ENCODE measurements at places on chromosomes 5 and 9.
A peak's percentile ranks its signal among the peaks of the same experiment; 100 is the strongest.

DNA sequence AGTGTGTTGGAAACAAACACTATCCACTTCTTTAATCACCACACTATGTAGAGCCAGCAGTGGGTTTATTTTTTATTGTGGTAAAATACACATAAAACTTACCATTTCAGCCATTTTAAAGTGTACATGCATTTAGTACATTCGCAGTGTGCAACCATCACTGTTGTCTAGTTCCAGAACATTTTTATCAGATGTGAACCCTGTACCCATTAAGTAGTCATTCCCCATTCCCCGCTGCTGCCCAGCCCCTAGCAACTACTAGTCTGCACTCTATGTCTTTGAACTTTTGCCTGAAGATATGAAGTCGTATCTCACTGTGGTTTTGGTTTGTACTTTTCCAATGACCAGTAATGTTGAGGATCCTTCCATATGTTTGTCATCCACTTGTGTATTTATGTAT lies 30.2 kb upstream of the F2R start:
- DNase-seq = no peak

DNA sequence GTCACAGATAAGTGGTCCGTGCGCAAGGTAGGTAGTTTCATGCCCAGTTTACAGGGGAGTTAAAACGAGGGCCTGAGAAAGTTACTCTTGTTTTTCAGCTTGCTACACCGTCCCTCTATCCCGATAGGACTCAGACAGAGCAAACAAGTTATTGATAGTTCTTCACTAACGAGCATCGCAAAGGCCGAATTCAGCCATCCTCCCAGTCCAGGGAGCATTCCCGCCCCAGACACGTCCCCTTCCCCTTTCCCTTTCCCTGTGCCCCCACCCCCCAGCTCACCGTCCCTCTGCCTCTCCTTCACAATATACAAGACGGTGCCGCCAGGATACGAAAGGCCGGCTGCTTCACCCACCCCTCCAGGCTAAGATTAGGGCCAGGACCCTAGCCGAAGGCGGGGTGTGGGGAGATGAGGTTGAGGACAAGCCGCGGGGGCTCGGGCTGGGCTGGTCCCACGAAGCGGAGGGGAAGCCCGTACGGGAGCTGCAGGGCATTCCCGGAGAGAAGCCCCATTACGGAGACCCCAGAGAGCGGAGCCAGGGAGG lies 599 bp downstream of the KIAA1191 start:
- no peak for DNase-seq

- no peak for DNase-seq
Observed at GRCh38 chr5:7578071-7578470, 182.1 kb downstream of the ADCY2 start.

- no peak for DNase-seq
Observed at GRCh38 chr9:68927165-68927564, 86.7 kb downstream of the PRKACG start.

DNA sequence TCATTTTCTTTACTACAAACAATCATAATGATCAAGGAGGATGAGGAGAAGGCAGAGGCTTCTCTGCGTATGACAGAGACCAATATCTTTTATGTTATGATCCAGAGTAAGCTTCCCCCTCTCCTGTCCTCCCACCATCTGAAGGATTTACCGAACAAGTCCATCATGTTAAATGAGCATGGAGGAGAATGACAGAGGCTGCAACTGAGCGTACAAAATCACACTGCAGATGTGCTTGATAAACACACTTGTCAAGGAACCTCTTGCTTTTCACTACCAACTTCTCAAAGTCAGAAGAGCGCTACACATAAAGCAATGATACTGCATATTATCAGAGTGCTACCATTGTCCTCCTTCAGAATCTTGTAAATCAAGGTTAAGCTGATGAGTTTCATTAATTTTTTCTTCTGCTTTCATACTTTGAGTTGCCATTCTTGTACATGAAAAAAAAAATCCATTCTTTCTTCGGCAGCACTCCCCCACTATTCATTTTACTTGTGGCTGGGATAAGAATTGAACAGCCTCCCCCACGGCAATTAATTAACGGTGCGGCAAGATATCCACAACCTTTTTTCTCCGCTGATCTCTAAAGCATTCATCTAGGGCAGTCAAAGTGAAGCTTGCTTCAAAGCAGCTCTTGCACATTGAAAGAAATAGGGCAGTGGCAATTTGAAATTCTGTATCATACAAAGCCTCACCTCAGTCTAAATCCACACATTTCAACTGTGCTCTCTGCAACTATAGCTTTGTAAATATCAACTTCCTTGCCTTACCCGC lies 673.9 kb upstream of the DMAC1 start:
- no peak for DNase-seq

DNA sequence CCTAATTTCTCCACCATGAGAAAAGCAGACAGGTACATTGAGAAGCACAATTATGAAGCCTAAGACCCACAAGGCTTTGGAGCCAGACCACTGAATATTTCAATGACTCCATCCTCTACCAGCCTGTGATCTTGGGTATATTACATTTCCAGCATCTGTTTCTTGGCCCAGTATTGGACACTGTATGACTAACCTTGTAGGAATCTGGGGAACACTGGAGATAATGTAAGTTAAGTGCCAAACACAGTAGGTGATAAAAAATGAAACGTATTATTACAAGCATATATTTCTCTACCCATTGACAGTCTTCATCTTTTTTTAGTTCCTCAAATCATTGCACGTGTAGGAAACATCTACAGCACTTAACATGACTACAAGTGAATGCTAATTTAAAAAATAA lies 28.6 kb upstream of the FEM1C start:
- peak; percentile 61 for DNase-seq

DNA sequence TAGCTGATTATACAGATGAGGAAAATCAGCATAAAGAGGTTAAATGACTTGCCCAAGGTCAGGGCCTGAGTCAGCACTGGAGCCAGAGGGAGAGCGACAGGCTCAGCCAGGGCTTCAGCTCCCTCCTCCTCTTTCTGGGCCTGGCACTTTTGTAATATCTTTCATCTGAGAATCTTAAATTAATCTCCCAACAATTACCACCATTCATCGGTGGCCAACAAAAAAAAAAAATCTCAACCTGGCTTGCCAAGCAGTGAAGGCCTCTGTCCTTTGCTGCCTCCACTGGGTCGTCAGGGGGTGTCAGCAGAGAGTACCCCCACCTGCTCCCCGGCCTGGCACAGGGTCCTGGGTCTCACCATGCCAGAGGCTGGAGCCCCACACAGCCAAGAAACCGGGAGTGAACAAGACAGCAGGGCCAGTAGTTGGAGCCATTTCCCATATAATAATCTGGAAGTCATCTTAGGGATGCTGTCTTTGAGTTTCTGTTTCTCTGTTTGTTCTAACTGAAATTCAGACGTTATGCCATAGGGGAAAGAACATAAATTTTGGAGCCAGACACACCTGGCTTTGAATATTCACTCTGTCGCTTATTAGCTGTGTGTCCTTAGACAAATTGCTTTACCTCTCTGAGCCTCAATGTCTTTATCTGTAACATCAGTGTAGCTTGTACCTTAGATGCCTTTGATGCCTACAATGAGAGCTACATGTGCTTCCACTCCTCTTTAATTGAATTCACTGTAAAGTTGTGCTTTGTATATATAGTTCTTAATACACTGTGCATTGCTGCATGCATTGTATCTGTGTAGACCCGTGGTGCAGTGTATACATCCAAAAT lies 299.9 kb upstream of the MSX2 start:
- DNase-seq = no peak

- no peak for DNase-seq
Observed at GRCh38 chr5:112878760-112879159, 17.7 kb downstream of the SRP19 start.

DNA sequence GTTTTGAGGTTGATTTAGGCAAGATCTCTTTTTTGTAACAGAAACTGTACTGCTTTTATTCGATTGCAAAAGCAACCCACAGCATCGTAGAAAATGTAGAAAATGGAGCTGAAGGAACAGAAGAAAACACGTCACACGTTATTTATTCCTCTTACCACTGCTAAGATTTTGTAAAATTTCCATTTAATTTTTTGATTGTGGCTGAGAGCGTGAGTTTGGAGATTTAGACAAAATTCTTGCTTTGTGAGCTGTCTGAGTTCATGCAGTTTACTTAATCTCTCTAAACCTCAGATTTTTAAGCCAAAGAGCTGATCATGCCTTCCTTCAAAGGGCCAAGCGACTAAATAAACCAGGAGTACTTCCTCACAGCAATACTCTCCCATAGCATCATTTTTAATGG lies 24.8 kb downstream of the DPYSL3 start:
- DNase-seq = peak; percentile 73

- peak; percentile 92 for DNase-seq
Observed at GRCh38 chr5:82635561-82636288, 357.6 kb upstream of the RPS23 start.

GRCh38 chr5:126363658-126364057 lies 59.6 kb upstream of the GRAMD2B start:
- no peak for DNase-seq

GRCh38 chr5:107672211-107673038 lies 1.7 kb upstream of the EFNA5 start:
- DNase-seq = peak; percentile 89

GRCh38 chr9:116247791-116248374 lies 94.3 kb downstream of the PAPPA start:
- DNase-seq = no peak

- DNase-seq = no peak
Observed at GRCh38 chr9:93630806-93631411, 54.5 kb downstream of the PHF2 start.

- DNase-seq = no peak
Observed at GRCh38 chr9:133861692-133862091, 123.5 kb upstream of the SARDH start.

DNA sequence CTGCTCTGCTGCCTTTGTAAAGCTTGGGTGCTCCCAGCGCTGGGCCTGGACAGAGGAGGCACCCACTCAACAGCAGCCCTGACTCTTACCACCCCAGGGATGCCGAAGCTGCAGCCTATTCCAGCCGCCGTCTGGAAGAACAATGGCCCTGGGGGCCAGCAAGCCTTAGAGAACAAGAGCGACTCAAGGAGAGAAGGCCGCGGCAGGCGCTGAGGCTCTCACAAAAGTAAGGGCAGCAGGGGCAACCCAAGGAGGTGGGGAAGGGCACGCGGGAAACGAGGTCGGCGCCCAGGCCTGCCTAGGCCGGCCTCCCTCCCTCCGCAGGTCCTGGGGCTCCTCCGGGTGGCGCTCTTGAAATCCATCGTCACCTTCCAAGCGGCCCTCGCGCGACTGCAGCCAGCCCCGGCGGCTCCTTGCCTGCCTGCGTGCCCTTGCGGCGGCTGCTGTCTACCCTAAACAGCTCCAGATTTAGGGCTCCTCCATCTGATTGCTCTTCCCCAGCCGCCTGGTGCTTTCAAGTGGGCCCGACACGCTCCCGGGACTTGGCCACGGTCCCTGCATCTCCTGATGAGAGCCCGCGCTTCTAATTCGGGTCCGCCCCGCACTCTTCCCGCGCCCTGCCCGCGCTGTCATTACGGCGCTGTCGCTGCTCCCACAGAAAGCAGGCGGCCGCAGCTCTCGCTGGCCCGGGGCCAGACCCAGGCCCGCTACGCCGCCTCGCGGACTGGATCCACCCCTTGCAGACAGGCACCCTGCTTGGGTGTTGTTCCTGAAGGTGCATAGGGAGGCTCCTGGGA lies 213.3 kb downstream of the SEMA6A start:
- peak; percentile 27 for DNase-seq

- no peak for DNase-seq
Observed at GRCh38 chr5:180837478-180837877, 23.6 kb downstream of the ZFP62 start.

DNA sequence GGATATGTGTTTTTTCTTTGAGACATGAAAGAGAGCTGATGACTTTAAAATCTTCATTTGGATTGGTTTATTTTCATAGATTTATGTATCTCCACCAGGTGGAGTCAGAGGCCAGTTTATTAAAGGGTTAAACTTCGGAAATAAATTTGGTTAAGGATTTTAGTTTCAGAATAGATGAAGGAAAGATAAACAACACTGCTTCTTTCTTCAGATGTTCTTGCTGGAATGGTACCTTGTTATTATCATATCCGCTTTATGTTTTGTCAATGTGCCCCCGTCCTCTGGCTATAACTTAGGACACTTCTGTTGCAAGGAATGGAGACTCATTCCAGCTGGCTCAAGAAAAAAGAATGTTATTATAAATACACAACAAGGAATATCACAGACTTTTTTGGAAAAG lies 81.2 kb downstream of the ALDH1A1 start:
- peak; percentile 12 for DNase-seq

GRCh38 chr5:132251220-132251725 lies 6.2 kb upstream of the PDLIM4 start:
- no peak for DNase-seq

DNA sequence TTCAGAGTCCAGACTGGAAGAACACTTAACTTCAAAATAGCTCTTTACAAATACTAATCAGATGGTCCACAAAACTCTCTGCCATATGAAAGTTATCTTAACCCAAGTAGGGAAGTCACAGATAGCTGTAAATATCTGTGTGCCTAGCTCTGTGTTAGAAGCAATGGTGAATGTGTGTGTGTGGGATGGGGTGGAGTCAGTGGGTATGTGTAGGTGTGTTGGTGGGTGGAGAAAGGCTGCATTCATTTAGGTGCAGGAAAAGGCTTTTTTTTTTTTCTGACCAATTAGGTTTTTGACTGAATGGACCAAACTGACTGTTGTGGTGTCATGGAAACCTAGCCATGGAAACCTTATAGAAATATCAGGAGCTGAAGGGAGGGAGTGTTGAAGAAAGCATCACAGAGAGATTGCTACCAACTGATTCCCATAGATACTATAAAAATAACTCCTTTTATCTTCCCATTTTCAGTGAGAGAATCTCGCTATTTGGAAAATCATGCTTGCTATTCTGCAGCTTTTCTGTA lies 156.2 kb upstream of the NR3C1 start:
- DNase-seq = no peak

DNA sequence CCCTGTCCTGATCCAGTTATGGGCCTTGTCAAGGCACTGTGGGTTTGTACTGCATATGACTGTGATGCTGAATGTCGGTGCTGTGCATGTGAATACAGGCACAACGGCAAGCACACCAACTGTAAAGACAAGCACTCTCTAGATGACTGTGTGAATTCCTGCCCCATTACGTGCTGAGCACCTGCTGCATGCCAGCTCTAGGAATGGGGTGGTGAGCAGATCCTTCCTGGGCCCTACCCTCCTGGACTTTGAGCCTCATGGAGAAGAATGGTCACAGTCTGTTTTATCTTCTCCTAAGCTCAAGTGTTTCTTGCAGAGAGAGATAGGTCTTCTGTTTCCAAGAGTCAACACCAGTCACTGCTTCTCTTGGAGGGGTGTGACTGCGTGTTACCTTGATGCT lies 56.0 kb upstream of the RARS1 start:
- no peak for DNase-seq

- DNase-seq = no peak
Observed at GRCh38 chr5:42022383-42022972, 97.4 kb downstream of the FBXO4 start.

DNA sequence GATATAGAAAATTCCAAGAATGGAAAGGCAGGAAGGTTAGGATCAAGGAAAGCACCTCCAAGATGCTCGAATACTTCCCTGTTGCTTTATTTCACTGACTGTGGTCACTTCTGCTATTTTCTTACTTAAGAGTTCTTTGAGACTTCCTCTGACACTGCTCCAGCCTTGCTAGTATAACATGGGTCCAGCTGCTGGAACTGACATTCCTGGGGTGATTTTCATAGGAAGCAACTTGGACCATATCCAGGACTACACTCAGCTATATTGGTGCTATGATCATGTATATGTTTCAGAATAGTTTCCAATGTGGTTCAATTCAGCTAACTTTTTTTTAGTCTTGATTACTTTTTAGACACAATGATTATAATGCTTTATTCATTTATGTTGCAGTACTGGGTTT lies 81.6 kb upstream of the CKMT2 start:
- DNase-seq = peak; percentile 76

All from fibroblast of skin of abdomen (primary cell).